ENCODE measurements at places on chromosomes 5 and 9.

DNA sequence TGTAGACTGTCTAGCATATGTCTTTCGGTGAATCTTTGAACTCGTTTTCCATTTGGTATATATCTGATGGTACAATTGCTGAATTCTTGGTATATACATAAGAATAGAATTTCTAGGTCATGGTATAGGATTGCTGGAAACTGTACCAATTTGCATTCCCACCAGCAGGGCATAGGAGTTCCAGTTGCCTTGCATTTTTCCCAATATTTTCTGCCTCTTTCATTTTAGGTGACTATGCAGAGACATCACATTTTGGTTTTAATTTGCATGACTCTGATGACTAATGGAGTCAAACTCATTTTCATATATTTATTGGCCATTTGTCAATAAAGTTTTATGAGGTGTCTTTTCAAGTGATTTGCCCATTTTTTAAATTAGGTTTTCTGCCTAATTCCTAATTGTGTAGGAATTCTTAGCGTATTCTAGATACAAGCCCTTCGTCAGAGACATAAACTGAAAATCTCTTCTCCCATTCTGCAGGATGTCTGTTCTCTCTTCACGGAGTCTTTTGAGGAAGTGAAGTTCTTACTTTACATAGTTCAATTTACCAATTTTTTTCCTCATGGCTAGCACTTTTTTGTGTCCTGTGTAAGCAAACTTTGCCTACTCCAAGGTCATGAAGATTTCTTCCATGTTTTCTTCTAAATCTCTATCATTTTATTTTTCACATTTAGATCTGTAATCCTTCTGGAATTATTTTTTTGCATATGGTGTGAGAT is 28.9 kb upstream of the PDCD1LG2 start:
- DNase-seq, result peak; percentile 46

GRCh38 chr9:68690088-68690487 is 15.0 kb upstream of the PIP5K1B start:
- no peak for DNase-seq

DNA sequence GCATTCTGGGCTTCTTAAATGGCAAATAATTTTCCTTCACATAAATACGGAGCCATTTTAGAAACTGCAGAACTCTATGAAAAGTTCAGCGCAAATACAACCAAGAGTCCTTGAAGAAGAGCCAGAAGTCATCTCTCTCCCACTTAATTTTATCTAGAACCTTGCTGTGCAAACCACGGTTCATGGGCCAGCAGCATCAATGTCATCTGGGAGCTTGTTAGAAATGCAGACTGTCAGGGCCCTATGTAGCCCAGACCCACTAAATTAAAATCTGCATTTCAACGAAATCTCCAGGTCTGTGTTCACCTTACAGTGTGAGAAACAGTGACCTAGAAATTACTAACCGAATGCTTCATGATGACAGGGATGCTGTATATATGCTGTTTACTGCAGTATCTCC is 12.2 kb downstream of the EFNA5 start:
- DNase-seq, result no peak

- no peak for DNase-seq
Measured at GRCh38 chr5:173765029-173765644, 123.0 kb upstream of the CPEB4 start.

DNA sequence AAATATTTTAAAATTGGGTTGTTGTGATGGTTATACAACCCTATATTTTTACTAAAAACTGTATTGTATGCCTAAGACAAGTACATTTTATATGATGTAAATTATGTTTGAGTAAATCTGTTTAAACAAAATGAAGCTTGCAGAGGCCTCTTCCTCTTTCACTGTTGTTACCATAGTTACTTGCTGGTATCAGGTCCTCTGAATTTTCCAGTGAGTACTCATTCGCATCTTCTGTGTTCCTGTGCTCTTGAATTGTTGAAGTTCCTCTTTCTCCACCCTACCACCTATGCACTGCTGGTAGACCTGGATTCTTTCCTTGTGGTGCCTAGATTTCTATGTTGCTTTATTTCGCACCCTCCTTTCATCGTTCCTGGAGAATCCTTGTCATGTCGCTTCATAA is 938.5 kb upstream of the ACO1 start:
- peak; percentile 7 for DNase-seq

- DNase-seq, result peak; percentile 59
Measured at GRCh38 chr9:131578731-131579504, 33.6 kb downstream of the PRRT1B start.
